Endothelial cell (in vitro differentiated cells): ENCODE measurements at places on chromosomes 6 and 20. TPM values are rescaled to one million over a fixed set of nuclear protein-coding genes. Genes with fewer than 3 reads are reported as not detected.

Gene PSORS1C2
- total RNA-seq, result 0.38 TPM

Gene SLC22A3
- total RNA-seq, result 0.18 TPM

Gene HTR1E
- not detected for total RNA-seq

Gene FAM229B
- 20.9 TPM for total RNA-seq

Gene SMIM28
- not detected for total RNA-seq

Gene SNHG17
- total RNA-seq, result 18.0 TPM

Gene NMBR
- not detected for total RNA-seq

DNA sequence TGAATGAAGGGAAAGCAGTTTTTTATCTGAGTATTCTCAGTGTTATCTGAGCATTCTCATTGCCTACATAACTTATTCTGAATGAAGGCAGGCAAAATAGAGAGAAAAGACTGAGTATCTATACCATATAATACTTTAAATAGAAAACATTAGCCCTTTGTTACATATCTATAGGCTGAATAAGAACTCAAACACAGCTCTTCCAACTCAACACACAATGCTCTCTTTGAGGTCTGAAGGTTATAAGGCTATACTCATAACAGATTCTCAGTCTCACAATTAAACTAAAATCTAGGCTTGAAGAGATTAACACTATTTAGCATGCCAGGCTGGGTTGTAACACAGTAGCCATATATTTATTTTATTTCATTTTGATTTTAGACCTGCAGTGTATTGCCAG is 56.9 kb downstream of the EYS start:
- H3K27me3 ChIP-seq, result no peaks in the 10 kb centered on the region
- no peak overlapping the region for H3K4me3 ChIP-seq
- no peak overlapping the region for H3K27ac ChIP-seq
- no peaks in the 10 kb centered on the region for H3K36me3 ChIP-seq
- H3K4me1 ChIP-seq, result no peaks in the 10 kb centered on the region
- DNase-seq, result no peak

DNA sequence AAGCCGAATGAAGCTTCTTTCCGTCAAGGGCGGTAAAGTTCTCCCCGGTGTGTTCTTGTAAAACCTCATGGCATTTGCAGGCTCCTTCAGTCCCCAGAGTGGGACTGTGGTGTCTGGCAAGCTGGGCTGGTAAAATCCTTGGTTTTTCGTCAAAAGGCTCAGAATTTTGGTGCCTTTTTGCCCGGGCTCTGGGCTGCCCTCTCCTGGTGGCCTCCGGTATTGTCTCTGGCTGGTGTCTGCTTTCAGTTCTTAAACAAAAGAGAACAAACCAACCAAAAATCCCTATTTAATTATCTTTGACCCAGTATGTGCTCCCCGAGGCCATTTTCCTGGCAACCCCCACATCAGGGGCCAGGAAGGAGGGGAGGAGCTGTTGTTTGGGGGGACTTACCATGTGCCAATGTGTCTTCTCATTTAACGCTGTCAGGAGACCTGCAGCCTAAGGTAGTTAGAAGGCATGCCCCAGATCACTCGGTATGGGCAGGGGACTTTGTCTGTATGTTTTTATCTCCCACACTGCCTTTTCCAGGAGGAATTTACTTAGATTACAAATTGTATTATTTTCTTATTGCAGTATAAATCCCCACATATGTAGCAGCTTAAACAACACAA is 11.1 kb downstream of the CDH4 start:
- no peaks in the 10 kb centered on the region for H3K4me1 ChIP-seq
- no peaks in the 10 kb centered on the region for H3K36me3 ChIP-seq
- peak; percentile 73 for DNase-seq
- H3K4me3 ChIP-seq, result no peak overlapping the region

- H3K4me3 ChIP-seq, result no peak overlapping the region
- no peak for DNase-seq
- H3K36me3 ChIP-seq, result peaks cover 3% of the 10 kb centered on the region
- no peak overlapping the region for H3K27ac ChIP-seq
- H3K4me1 ChIP-seq, result peaks cover 14% of the 10 kb centered on the region
These were observed 95.8 kb upstream of the NAA20 start for GRCh38 chr20:19921284-19921793.

- peaks cover 25% of the 10 kb centered on the region for H3K36me3 ChIP-seq
- peaks cover 29% of the 10 kb centered on the region for H3K4me1 ChIP-seq
- no peak for DNase-seq
- H3K4me3 ChIP-seq, result no peak overlapping the region
These were observed 59.4 kb upstream of the PTGIS start for GRCh38 chr20:49627329-49627761.

- no peak for DNase-seq
- peaks cover 3% of the 10 kb centered on the region for H3K4me1 ChIP-seq
- H3K27me3 ChIP-seq, result peaks cover 16% of the 10 kb centered on the region
- H3K27ac ChIP-seq, result no peak overlapping the region
- H3K4me3 ChIP-seq, result no peak overlapping the region
These were observed 135.1 kb downstream of the TMEM242 start for GRCh38 chr6:157188213-157188612.

DNA sequence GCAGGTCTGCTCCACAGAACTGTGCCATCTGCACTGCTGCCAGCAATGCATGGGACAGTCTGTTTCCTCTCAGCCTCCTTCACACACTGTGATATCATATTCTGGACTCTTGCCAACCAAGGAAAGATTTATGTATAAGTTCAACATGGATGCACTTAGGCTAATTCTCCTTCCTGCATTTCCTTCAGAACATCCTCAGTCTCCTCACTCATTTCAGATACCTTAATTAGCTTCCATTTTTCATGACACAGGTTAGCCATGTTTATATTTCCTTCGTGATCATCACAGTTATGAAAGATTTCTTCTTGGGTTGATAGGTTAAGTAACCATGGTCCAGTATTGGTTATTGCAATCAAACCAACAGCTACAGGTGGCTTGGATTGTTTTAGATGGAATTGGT is 46.4 kb upstream of the DDR1 start:
- no peak overlapping the region for H3K4me3 ChIP-seq
- no peaks in the 10 kb centered on the region for H3K36me3 ChIP-seq
- no peak for DNase-seq
- peaks cover 4% of the 10 kb centered on the region for H3K4me1 ChIP-seq
- no peak overlapping the region for H3K27ac ChIP-seq

- no peaks in the 10 kb centered on the region for H3K4me1 ChIP-seq
- no peak within 1 kb of the TSS for H3K4me3 ChIP-seq
- DNase-seq, result no peak
- H3K27ac ChIP-seq, result no peak within 1 kb of the TSS
These were observed at the start of gene TGM3 for GRCh38 chr20:2295886-2296515. Gene TGM3, plus strand, starts transcription at chr20:2296001. Its CDS starts 63 bp downstream, at chr20:2296064.

DNA sequence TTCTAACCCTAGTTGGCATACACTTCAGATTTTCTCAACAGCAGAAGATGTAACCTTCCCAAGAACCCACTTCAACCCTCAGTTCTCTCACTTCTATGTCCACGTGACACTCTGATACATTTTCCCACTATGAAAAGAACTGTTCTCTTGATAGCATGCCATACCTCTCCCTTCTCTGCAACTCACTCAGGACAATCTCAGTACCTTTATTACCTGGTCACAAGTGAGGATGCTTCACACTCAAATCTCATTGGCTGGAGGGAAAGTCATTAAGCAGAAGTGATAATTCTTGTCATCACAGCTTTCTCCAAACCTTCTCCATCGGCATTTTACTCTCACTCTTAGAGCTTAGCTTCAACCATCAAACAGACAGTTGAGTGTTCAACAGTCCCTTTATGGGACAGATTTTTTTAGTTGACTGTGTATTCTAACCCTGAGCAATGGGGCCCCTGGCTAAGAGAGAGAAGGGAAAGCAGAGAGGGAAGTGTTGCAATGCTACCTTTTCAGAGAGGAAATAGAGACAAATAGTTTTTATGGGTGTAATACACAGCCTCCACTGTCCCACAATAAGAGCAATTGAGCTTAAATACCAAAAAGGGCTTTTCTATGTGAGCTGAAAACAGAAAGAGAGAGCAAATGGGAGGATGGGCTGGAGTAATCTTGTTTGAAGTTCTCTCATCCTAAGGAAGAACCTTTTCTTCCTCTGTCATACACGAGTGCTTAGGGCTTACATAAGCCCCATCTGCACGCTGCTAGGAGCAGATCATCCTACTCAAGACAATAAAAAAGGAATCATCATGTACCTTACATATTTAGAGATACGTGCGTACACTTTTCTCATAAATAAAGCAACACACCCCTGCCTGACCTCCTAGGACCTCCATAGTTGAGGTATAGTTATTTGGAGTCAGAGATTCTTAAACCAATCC is 16.0 kb downstream of the HLA-DPA1 start:
- H3K4me3 ChIP-seq, result no peak overlapping the region
- H3K27ac ChIP-seq, result no peak overlapping the region
- peaks cover 2% of the 10 kb centered on the region for H3K27me3 ChIP-seq
- H3K36me3 ChIP-seq, result peaks cover 3% of the 10 kb centered on the region

GRCh38 chr6:113634352-113635163 is 222.6 kb upstream of the MARCKS start:
- peaks cover 2% of the 10 kb centered on the region for H3K27me3 ChIP-seq
- H3K4me1 ChIP-seq, result peaks cover 12% of the 10 kb centered on the region
- no peaks in the 10 kb centered on the region for H3K36me3 ChIP-seq
- DNase-seq, result no peak
- H3K27ac ChIP-seq, result peak overlapping the region; percentile 58
- H3K4me3 ChIP-seq, result no peak overlapping the region

DNA sequence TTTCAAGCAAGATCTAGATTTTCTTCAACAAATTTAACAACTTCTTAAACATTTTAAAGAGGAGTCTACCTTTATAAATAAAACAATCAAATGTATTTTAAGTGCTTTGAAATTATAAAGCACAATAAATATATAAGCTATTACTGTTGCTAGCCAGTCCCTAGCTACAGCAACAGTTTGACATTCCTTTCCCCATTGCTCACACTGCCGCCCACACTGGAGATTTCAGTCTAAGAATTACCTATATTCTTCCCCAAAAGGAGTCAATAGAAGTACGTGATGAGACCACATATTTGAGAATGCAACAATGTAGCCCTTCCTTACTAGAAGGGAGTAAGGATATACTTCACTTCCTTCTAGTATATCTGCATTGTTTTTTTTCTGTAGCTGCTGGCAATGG is 65.3 kb upstream of the RNF146 start:
- no peak overlapping the region for H3K4me3 ChIP-seq
- no peaks in the 10 kb centered on the region for H3K27me3 ChIP-seq
- no peaks in the 10 kb centered on the region for H3K4me1 ChIP-seq
- DNase-seq, result no peak
- no peaks in the 10 kb centered on the region for H3K36me3 ChIP-seq

DNA sequence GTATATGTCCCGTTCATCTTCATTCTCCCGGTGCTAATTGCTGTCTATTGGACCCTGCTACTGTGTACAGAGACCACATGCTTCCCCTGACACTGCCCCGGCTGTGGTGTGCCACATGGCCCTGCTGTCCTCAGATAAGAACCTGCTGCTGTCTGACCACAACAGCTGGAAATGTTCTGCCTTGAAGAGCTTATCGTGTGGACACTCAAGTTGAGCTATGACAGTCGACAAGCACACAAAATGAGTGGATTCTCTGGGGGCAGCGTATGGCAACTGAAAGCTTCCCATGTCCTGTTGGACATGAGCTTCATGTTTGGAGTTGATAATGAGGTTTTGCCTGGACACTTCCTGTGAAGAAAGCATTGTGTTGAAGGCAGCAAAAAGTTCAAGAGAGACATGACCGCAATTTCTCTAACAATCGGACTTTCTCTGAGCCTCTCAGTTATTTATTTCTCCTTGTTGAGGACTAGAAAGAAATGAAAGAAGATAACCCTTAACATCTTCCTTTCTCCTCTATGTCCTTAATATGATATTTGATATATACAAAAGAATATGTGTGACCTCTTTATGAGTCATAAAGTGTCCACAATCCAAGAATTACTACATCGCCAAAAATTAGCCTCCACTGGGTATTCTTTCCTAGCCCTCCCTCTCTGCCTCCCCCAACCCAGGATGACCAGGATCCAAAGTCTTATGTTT is 187.1 kb upstream of the TCF21 start:
- H3K27ac ChIP-seq, result no peak overlapping the region
- H3K27me3 ChIP-seq, result peaks cover 4% of the 10 kb centered on the region

DNA sequence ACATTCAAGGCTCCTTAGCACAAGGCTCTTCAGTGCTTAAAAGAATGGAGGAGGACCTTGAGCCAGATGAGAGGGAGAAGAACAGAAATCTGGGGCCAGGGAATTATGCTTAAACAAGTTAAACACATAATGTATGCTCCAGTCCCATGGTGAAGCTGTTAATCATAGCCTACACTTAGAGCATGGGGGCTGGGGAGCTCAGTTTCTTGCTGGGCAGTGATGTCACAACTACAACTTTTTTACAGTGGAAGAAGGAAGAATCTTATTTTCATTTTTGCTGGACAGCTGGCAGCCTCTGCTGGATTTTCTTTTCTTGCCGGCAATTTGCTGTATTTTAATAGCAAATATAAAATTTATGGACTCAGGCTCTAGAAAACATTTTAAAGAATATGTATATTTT is 432.5 kb downstream of the CD109 start:
- no peak overlapping the region for H3K27ac ChIP-seq
- H3K36me3 ChIP-seq, result no peaks in the 10 kb centered on the region

- no peak overlapping the region for H3K4me3 ChIP-seq
- no peaks in the 10 kb centered on the region for H3K4me1 ChIP-seq
- no peak overlapping the region for H3K27ac ChIP-seq
- H3K27me3 ChIP-seq, result peaks cover 2% of the 10 kb centered on the region
- no peak for DNase-seq
These were observed 27.6 kb upstream of the NFATC2 start for GRCh38 chr20:51569815-51570738.

GRCh38 chr6:108564178-108564577 is 3.5 kb downstream of the FOXO3 start:
- peaks cover 10% of the 10 kb centered on the region for H3K27me3 ChIP-seq
- peaks cover 42% of the 10 kb centered on the region for H3K4me1 ChIP-seq
- no peak for DNase-seq

- peaks cover 7% of the 10 kb centered on the region for H3K27me3 ChIP-seq
- H3K4me1 ChIP-seq, result no peaks in the 10 kb centered on the region
- H3K27ac ChIP-seq, result no peak overlapping the region
- no peaks in the 10 kb centered on the region for H3K36me3 ChIP-seq
- no peak overlapping the region for H3K4me3 ChIP-seq
These were observed 91.7 kb upstream of the NFATC2 start for GRCh38 chr20:51634257-51634656.

DNA sequence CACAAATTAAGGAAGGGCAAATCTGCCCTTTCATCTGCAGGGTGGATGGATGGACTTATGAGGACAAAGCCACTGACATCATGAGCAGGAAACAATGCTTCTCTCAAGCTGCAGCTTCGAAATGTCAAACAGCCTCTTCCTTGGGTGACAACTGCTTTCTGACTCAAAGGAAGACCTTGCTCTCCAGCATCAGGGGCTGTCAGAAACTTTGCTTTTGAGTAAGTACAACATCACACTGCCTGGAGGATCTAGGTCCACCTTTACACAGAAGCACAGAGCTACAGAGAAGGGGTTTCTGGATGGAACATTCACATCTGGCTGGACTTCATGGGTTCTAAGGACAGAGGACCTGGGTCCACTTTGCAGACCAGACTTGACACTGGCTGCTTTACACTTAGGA is 5.9 kb downstream of the CST1 start:
- H3K36me3 ChIP-seq, result no peaks in the 10 kb centered on the region
- H3K27me3 ChIP-seq, result peaks cover 1% of the 10 kb centered on the region
- DNase-seq, result no peak
